Muscle of leg (tissue), 16 donors: ENCODE measurements at places on chromosomes 13 and 19.

- peak; percentile 56 for DNase-seq
Observed at GRCh38 chr13:46172531-46172991, 9.4 kb downstream of the LCP1 start.

GRCh38 chr13:113297370-113298042, 467 bp downstream of the LAMP1 start:
- peak; percentile 21 for DNase-seq

GRCh38 chr13:76790980-76791819, 95.0 kb downstream of the KCTD12 start:
- peak; percentile 28 for DNase-seq

DNA sequence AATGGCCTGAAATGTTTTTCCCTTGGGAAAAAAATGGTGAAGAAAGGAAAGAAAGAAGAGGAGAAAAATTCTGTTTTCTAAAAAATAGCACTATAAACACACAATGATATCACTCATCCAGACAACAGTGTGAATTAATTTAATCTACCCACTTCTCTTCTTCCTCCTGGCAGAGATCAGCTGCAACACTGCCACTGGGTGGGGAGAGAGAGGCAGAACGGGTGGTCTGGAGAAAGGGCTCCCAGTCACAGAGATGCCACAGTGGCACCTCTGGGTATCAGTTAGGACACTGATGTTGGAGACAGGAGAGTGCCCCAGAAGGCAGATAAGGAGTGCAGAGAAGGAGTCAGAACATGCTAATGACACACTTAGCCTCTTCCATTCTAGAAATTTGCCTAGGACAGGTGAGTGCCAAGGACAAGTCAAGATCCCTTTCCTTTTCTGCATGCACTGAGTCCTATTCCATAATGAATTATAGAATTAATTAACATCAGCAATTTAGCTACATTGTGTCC, 168.6 kb downstream of the SUCLA2 start:
- DNase-seq = no peak

DNA sequence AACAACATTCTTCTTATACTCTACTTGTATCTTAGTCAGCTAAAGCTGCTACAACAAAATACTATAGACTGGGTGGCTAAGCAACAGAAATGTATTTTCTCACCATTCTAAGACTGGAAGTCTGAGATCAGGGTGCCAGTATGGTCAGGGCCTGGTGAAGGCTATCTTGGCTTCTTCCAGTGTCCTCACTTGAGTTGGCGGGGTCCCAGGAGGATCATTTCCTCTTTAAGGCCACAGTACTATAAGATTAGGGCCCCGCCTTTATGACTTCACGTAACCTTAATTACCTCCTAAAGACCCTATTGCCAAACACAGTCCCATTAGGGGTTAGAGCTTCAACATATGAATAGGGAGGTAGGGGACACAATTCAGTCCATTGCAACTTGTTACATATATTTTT, 30.7 kb upstream of the DOCK9 start:
- DNase-seq = no peak

- no peak for DNase-seq
Observed at GRCh38 chr13:107003911-107004310, 436.0 kb upstream of the ARGLU1 start.
